ENCODE measurements at places on chromosomes 1 and 21.

DNA sequence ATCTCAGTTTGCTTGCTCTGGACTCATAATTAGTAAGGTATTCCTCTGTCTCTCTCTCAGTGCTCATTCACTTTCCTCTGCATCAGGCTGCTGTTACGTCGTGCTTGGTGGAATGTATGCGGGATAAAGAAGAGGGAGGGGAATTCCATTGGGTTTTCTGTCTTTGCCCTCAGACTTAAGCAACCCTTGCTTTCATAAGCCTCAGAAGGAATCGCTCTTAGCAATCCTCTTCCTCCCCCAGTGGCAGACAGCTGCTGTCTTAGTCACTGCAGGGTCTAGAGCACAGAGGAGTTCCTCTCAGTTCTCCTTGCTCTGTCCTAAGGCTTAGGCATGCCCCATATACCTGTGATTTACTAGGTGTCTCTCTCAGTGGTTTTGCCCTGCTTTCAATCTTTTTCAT lies 19.1 kb upstream of the NTMT2 start:
- DNase-seq, result no peak

DNA sequence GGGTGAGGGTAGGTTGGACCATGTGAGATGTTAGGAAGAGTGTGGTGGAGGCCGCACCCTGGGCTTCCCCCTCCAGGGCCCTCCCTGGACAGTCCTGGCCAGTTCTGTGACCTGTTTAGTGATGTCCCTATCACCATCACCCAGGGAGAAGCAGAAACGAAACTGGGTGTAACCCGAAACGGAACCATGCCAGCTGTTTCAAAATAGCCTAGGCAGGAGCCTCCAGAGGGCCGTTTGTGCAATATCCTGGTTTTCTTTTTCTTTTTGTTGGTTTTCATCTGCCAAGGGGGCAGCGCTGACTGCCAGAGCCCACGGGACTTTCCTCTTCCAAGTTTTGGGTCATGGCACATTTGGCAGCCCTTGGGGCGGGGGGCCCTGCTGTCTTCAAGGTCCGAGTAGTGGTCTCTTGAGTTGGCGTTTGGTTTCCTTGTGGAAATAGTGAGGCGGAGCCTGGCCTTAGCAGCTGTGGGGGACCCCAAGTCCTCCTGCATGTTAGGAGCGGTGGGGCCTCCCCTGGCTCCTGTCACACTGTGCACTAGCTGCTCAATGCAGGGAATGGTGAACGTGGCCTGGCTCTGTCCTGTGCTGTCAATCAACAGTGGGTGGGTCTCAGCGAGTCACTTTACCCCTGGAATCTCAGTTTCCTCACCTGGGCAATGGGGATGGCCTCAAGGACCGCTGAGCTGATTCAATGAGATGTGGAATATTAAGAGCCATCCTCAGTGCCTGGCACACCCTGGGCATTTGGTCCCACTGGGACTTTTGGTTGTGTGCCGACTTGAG lies 90.7 kb downstream of the ARHGEF10L start:
- no peak for DNase-seq

DNA sequence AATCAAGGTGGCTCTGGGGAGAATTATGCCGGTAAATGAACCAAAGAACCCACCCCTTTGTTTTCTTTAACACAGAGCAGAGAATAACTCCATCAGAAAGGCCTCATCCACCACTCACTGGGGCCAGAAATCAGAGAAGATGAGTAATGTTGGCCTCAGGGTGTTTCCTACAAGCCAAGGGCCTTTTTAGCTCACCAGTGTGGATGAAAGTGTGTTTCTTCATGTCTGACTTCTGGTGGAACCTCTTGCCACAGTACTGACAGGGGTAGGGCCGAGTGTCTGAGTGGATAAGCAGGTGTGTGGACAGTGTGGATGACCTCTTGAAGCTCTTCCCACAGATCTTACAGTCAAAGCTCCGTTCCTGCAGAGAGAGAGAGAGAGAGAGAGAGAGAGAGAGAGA lies 8.3 kb downstream of the GFI1 start:
- DNase-seq, result no peak

GRCh38 chr1:185632659-185633423 lies 101.3 kb upstream of the HMCN1 start:
- no peak for DNase-seq

DNA sequence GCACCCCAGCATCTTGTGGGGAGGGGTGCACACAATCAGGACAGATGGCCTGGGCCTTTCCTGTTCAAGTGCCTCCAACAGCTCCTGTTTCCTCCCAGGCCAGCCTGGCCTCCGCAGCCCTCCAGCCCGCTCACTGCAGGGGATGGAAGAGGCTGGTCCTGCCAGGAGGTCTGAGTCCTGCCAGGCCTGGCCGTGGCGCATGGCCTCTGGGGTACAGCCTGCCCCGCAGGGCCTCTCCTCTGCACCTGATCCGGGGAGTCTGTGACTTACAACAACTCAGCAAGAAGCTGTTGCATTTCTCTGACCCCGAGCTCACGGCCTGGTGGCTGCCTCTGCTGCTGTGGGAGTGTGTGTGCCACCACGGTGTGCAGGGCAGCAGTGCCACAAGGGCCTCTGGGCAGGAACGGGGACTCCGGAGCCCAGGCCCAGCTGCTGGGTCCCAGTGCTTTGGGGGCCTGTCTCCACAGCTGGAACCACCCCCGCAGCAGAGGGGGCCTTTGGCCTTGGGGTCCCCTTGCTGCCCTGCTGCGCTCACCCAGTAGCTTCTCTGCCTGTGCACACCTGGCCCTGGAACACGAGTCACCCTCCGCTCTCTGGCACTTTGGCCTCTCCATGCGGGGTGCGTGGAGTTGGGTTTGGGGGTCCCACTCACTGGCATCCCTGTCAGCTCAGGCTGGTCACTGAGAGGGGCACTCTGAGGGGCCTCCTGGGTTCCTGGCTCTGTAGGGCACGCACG lies 17.4 kb upstream of the LRRC3 start:
- DNase-seq, result no peak

- DNase-seq, result no peak
Measured at GRCh38 chr1:43381612-43382011, 8.0 kb downstream of the MED8 start.

DNA sequence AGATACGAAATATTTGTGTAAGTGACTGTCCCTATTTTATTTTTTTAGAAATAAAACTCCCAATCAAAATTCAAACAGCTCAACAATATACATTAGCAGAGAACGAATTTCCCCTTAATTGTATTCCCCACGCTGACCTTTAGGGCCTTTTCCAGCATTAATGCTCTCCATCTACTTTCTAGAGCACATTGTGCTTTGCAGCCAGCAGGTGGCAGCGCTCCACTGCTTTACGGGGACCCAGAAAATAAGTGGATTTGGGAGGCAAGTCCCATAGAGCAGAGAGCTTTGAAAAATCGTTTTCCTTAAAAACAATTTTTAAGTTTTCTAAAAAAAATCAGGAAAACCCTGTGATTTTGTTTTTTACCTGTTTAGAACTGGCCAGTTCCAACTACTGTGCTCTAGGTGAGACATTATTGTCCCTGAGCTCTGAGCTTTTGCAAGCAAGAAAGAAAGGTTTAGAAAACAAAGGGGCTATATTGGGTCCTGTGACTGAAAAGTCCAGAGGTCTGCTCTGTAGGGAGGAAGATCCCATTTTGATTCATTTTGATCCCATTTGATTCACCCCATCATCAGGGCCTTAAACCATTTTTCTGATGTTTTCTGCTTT lies 144.4 kb upstream of the ZNF644 start:
- peak; percentile 34 for DNase-seq

- DNase-seq, result no peak
Measured at GRCh38 chr1:229285440-229285839, 14.5 kb downstream of the RAB4A start.

GRCh38 chr21:39381009-39381408 lies 32.1 kb upstream of the HMGN1 start:
- no peak for DNase-seq

- DNase-seq, result no peak
Measured at GRCh38 chr1:174789399-174789798, 210.3 kb upstream of the CACYBP start.

DNA sequence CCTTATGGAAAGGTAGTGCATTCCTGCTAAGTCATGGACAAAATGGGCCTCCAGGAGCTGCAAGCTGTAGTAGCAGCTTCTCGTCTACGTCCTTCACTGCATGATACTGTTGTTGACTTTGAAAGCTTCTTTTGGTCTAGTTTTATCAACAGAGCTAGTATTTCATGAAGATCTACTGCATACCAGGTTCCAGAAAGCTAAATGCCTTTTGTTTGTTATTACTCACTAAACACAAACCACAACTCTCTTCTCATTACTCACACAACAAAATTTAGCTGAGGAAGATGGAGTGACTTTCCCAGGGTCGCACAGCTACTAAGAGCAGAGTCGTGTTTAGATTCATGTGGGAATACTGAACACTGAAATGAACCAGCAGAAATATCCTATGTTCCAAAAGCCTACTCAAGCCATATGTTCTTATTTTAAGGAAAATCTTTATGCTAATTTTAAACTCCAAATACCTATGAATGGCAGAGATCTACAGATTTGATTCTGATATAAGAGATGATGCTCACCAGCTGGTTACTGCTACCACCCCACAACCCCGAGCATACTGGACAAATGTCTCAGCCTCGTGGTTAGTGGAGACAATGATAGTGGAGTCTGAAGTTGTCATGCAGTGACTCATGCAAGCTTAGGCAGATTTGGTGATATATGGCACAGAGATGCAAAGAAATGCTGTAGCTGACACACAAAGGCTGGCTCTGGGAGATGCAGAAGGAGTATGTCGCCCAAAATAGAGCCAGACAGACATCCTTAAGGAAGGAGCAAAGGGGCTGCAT lies 20.6 kb downstream of the PGBD2 start:
- no peak for DNase-seq

Measured in SHP77 treated with DMSO at 0.1 percent for 48 hours (cell line).